Activated CD4-positive, alpha-beta T cell treated with anti-CD3 and anti-CD28 coated beads, Interleukin-2, amount 50 U/mL, for 4 hours (primary cell): ENCODE measurements at places on chromosomes 7 and 10.

- no peak for DNase-seq
Observed at GRCh38 chr10:98474628-98475027, 27.9 kb upstream of the HPS1 start.

DNA sequence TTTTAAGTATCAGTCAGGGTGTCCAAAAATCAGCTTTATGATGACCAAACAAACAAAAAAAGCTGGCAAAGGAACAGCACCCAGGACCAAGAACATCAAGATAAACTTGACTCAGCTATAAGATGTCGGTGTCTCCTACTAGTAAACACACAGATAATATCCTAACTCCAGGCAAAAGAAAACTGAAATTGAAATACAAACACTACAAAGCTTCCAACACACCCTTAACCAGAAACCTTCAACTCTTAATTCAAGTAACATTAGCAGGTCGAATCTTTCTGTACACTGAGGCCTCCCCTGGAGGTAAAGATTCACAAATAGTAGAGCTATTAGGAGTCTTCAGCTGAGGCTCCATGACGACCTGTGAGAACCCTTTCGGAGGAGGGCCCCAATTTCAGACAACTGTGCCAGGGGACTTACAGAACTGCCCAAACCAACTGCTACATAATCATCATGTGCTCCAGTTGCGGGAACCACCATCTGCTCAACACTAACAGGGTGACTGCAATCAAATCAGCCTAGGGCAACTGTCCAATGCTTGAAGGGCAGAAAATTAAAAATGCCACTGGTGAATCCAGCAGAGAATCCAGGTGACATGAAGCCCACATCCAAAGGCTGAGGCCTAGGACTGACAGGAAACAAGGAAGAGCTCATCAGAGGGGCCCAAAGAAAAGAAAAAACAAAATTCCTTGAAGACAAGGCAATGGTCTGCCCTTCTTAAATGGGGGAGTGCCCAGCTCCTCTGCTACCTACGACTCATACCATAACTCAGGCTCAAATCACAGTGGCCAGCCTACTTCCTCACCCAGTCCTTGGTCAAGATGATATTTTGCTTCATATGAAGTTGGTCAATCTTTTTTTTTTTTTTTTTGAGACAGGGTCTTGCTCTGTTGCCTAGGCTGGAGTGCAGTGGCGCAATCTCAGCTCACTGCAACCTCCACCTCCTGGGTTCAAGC lies 20.0 kb downstream of the XPNPEP1 start:
- DNase-seq = no peak

DNA sequence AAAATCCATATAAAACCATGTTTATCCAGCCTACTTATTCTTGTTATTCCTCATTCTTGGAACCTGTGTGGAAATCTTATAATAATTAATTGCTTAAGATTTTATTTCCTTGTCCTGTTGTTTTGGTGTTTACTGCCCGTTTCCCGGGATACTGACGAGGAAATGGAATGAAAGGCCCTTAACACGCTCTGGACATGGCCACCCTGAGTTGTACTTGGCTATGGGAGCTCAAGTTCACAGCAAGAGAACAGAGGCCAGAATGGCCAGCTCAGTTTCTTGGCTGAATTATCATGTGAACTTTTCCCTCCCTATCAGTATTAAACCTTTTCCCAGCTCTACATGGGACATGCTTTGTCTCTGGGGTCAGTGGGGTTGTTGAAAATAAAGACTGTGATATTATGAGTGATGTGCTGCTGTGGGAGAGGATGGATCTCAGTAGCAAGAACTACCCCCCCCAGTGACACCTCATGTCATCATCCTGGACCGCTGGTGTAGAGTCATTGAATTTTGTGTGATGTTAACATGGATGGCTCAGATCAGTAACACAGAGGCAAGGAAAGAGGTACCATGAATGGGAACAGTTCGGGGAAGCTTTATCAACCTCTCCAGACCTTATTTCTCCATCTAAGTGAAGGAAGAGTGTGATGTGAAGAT lies 87.0 kb upstream of the IGFBP3 start:
- no peak for DNase-seq

GRCh38 chr7:18637516-18637915 lies 142.0 kb downstream of the HDAC9 start:
- DNase-seq = no peak

GRCh38 chr10:128499956-128500355 lies 373.7 kb upstream of the MKI67 start:
- DNase-seq = no peak

DNA sequence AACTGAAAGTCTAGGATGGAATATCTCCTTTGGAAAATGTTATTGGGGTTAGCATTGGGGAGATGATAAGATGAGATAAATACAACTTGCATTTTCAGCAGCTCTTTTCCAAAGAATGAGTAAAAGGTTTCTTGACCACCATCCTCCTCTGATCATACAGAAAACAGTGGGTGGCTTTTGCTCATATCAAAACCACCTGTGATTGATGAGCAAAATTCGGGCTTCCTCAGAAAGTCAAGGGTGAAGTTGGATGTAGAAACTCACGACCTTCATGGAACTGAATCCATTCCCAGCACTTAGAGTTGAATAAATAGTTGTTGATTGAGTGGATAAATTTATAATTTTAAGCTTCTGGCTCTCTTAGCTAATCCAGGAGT lies 158.4 kb downstream of the DNAJB6 start:
- DNase-seq = no peak

DNA sequence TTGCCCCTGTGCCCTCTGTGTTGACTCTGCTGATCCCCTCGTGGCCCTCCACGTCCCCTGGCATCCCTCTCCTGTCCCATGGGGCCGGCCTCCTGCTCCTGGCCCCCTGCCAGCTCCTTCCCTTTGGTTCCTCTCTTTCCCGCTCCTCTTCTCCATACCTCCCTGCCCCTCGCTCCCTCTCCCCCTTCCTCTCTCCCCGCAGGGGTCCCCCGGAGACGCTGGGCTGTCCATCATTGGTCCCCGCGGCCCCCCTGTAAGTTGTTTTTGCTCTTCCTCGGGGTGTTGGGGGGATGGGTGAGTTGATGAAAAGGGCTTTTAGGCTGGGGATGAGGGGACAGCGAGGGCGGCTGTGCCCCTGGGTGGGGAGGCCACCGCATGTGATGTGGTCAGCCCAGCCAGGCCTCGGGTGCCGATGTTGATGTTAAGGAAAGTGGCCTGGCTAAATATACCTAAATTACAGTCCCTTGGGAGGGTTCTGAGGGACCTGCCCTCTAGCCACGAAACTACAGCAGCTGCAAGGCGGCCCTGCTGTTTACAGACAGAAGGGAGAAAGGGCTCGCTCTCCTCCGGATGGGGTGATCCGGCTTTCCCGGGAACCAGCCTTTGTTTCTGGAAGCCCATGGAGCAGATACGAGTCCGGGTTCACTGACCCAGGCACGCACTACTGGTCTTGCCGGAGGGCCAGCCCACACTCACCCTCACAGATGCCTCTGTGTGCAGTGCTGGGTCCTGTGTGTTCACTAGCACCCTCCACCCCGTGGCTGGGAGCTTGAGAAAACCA lies 78.8 kb downstream of the COL13A1 start:
- no peak for DNase-seq

GRCh38 chr7:99498546-99498944 lies 1.5 kb downstream of the ZNF394 start:
- DNase-seq = no peak

GRCh38 chr7:51286401-51286800 lies 30.2 kb downstream of the COBL start:
- DNase-seq = no peak

- no peak for DNase-seq
Observed at GRCh38 chr10:76433161-76434005, 1002.0 kb downstream of the LRMDA start.

- DNase-seq = no peak
Observed at GRCh38 chr7:144579687-144580086, 176.2 kb upstream of the NOBOX start.

DNA sequence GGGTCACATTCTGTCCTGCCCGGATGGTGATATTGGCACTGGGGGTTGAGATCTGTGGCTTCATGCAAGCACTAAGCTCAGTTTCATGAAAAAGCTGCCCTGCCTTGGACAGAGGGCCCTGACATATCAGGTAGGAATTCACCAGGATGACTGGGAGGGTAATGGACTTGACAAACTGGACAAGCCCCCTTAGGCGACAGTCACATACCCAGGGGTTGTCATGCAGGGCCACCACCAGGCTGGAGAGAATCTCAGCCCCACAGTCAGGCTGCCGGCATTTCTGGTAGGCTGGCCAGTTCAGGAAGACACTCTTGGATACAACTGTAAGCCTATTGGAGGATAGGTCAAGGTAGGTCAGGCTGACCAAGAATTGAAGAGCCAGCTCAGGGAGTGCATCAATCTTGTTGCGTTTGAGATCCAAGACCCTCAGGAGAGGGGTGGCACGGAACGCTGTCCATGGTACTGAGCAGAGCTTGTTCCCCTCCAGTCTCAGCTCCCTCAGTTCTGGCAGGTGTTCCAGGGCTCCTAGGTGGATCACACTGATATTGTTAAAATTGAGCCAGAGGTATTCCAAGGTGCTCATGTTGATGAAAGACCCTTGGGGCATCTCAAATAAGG lies 824 bp downstream of the LRIT2 start:
- DNase-seq = no peak

GRCh38 chr7:1667566-1668395 lies 2.3 kb upstream of the ELFN1 start:
- no peak for DNase-seq

DNA sequence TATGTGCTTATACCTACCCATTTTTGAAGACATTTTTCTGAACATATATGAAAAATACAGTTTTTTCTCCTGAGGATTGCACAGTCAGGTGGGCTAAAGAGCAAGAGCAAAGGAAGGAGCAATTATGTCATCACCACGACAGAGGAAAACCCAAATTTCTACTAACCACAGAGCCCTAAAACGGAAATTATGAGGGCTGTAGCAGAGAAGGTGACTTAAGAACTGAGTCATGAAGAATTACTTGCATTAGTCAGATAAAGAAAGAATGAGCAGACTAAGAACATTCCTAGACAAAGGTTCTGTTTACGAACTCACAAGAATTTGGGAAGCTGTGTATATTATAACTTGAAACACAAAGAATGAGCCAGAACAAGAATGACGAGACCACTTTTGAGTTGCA lies 974.4 kb downstream of the NXPH1 start:
- DNase-seq = no peak

DNA sequence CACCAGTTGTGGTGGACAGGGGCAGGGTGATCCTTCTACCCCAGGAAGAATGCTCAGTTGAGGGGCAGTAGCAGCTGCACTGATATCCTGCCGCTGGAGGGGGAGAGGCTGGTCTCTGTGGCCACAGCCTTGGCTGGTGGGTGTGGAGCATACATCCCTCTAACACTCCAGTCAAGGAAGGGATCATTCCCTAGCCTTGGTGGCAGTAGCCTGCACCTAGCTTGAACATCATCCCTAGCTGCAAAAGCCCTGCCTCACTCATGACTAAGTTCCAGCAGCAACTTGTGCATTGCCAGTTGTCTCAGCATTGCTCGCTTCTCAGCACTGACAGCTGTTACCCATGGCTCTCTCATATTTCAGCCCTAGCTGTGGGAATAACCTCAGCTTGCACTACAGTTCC lies 688.9 kb upstream of the POT1 start:
- no peak for DNase-seq

DNA sequence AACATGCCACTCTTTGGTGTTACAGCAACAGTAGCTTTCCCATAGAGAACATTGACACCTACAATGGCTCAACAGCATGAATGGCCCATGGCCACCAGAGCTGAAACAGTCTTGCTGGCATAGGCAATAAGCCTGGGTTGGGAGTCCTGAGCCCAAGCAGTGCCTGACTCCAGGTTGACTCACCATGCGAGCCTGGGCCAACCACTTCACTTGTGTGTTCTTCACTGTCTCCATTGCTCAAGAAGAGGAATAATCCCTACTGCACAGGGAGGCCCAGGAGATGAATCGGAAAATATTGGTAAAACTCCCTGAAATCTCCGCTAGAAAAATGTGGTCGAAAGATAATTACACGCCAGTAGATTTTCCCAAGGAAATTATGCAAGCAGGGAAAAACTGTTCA lies 89.2 kb upstream of the INHBA start:
- no peak for DNase-seq

DNA sequence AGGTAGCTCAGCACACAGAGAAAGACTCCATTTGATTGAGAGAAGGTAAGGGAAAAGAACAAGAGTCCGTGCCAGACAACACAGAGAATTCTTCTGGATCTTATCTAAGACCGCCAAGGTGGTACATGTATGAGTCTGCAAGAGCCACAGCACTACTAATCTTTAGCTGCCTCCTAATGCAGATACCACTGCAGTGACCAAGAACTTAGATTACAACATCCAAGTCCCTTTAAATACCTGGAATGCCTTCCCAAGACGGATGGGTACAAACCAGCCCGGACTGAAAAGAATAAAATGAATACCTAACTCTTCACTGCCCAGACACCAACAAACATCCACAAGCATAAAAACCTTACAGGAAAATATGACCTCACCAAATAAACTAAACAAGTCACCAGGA lies 33.3 kb downstream of the TFEC start:
- no peak for DNase-seq

DNA sequence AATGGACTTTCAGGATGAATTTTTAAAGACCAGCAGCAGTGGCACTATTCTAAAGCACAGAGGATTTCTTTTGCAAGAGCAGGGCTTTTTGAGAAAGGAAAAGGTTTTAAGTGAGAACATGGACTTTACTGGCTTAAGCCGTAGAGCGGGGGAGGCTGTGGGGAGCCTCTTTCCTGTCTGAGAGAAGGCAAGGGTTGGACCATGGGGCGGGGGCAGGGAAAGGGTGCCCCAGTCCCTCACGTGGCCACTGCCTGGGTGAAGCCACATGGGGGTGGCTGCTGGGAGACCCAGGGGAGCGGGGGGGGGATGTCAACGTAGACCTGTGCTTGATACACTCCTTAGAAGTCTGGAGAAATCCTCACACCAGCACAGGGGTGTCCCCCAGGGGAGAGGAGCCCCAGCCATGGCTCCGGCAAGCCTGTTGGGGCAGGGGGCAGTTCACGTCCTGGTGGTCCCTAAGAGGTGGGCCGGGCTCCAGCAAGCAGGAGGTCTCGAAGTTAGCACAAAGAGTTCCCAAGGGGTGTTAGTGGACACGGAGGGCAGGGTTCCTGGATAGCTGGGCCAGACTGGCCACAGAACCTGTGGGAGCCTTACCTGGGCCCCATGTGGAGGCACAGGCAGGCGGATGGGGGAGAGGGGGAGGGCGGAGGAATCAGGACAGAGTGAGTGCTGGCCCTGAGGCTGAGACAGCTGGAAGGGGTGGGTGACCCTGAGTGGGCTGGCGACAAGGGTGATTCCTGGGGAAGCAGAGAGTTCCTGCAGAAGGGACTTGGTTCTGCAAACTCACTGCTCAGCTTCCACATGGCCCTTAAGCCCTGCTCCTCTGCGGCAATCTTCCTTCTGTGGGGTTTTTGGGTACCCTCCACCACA lies 36.9 kb upstream of the ELFN1 start:
- DNase-seq = no peak

DNA sequence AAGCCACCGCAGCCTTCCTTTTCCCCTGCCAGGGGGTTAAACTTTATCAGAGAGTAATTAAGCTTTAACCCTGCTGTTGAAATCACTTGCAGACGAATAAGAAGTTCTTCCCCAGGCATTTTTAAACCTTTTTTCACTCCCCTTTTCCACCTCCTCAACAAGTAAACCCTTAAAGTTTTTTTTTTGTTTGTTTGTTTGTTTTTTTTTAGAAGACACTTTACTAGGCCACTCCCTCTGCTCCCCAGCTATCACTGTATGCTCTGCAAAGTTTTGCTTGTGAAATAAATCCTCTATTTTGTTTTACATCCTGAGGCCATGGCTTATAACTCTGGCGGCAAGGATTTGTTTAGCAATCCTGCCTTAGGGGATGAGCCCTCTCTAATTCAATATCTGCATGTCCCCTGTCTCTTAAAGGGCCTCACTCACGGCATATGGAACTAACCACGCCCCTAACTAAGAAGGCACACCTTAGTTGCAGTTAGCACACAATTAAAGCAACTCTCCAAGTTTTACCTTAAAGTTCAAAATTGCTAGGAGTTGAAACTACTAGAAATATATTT lies 1354.7 kb upstream of the LRRTM3 start:
- no peak for DNase-seq
